ENCODE measurements at places on chromosomes 1 and 21. TPM values are rescaled to one million over a fixed set of nuclear protein-coding genes. Genes with fewer than 3 reads are reported as not detected.

The LRRC38 gene
- not detected for total RNA-seq

The G0S2 gene
- total RNA-seq: 163 TPM

The INKA2 gene
- 1.7 TPM for total RNA-seq

The NMNAT2 gene
- under 0.01 TPM for total RNA-seq

The ZNF683 gene
- total RNA-seq: not detected

The TMEM81 gene
- total RNA-seq: 0.96 TPM

The C2CD4D gene
- not detected for total RNA-seq

The SLC6A17 gene
- total RNA-seq: not detected

The AIDA gene
- total RNA-seq: 32.2 TPM

The AMPD1 gene
- total RNA-seq: not detected

The VWA5B1 gene
- total RNA-seq: not detected
